ENCODE measurements at places on chromosomes 7 and 10.

DNA sequence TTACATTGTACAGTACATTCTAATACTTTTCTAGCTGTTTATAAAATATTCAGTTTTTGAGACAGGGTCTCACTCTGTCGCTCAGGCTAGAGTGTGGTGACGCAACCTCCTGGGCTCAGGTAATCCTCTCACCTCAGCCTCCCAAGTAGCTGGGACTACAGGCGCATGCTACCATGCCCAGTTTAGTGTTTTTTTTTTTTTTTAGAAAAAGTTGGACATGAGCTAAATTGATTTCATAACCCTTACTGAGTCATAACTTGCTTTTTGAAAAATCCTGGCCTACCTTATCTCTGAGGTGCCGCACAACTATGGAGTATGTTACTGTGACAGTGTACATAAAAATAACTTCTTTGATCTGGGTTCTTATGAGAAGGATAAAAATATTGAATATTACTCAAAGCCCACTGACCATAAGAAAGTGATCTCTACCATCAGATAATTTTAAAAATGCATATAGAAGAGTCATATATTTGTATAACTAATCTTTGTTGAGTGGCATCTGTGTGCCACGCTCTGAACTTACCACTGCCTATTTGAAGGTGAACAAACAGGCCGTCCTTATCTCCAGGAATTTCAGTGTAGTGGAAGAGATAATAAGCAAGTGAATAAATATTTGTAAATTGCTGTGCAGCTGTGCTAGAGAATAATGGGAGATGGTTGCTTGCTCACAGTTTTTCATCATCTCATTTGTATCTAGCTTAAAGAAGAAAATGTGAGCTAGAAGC lies 73.2 kb downstream of the PPP1R9A start:
- H3K27ac ChIP-seq: no peak overlapping the region
- no peaks in the 10 kb centered on the region for H3K4me1 ChIP-seq
- H3K36me3 ChIP-seq: no peaks in the 10 kb centered on the region
- no peak for DNase-seq

DNA sequence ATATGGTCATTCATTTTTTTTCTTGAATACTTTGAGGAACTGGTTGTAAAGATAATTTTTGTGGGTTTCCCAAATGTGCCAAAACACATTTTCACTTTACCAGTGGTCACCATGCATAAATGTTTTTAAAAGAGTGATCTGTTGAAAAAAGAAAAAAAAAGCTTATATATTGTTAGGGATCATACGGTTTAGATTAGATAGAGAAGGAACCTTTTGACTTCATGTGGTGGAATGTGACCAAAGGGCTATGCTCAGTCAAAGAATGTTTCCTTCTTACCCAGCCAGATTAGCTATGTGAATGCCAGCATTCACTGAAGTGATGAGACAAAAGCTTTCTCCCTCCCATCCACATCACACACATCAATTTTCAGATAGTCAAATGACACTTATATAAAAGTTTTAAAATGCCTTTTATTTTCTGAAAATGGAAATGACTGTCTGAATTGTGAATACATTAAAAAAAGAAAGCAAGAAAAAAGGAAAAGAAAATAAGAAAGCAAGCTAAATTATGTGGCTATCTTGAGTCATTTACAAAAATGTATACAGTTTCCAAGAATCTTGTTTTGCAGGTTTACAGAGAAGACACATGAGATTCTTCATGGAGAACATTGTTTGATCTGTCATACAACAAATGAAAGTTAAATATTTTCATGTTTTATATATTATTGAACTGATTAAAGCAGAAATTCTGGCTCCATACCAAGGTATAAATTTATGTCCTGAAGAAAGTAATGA lies 8.6 kb upstream of the CPED1 start:
- no peaks in the 10 kb centered on the region for H3K27me3 ChIP-seq
- DNase-seq: no peak
- H3K36me3 ChIP-seq: no peaks in the 10 kb centered on the region
- no peak overlapping the region for H3K4me3 ChIP-seq
- no peak overlapping the region for H3K27ac ChIP-seq

DNA sequence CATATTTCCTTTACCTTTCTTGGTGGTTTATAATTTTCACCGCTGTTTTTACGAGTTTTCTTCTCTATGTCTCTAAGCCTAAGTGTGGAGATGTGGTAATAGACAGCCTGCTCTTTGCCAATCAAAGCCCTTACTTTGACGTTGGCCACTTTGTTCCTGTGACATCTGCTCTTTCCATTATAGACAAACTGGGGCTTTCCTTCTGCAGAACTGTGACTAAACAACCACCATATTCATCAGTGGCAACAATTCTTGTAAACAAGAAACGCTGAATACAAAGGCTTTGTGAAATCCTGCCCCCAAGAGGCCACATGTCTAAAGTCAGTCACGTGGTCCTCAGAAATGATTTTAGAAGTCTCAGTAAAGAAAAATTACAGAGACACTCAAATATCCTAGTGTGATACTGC lies 59.6 kb upstream of the CAPZA2 start:
- no peaks in the 10 kb centered on the region for H3K27me3 ChIP-seq
- no peak overlapping the region for H3K4me3 ChIP-seq
- no peaks in the 10 kb centered on the region for H3K4me1 ChIP-seq
- H3K36me3 ChIP-seq: no peaks in the 10 kb centered on the region
- peak overlapping the region; percentile 60 for H3K27ac ChIP-seq

GRCh38 chr10:123301077-123301857 lies 147.1 kb downstream of the BUB3 start:
- no peak for DNase-seq
- H3K4me3 ChIP-seq: no peak overlapping the region
- H3K4me1 ChIP-seq: no peaks in the 10 kb centered on the region
- no peak overlapping the region for H3K27ac ChIP-seq
- no peaks in the 10 kb centered on the region for H3K36me3 ChIP-seq
- no peaks in the 10 kb centered on the region for H3K27me3 ChIP-seq

- no peak overlapping the region for H3K4me3 ChIP-seq
- no peak overlapping the region for H3K27ac ChIP-seq
- no peaks in the 10 kb centered on the region for H3K36me3 ChIP-seq
- no peaks in the 10 kb centered on the region for H3K27me3 ChIP-seq
- H3K4me1 ChIP-seq: no peaks in the 10 kb centered on the region
- DNase-seq: no peak
These were observed 150.9 kb downstream of the ZNF22 start for GRCh38 chr10:45151467-45152214.

Data from breast epithelium (tissue), 4 donors.